ENCODE measurements at places on chromosomes 13 and 19. TPM values are rescaled to one million over a fixed set of nuclear protein-coding genes. Genes with fewer than 3 reads are reported as not detected.

LGALS14 gene
- not detected for total RNA-seq

C19orf33 gene
- total RNA-seq = not detected

PSG3 gene
- not detected for total RNA-seq

DNA sequence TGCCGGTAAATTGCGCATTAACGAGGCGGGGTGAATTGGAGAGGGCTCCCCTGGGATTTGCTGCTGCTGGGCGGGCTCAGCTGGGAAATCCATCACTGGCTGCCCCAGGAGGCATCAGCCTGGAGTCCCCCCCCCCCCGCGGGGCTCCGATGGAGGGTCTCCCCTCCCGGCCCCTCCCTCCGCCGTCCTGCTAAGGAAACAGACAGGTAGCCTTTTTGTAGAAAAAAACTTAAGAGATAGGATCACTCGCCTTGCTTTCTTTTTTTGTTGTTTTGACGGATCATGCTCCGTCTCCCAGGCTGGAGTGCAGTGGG lies 6.8 kb downstream of the TLE6 start:
- H3K4me3 ChIP-seq = no peak overlapping the region
- H3K4me1 ChIP-seq = no peaks in the 10 kb centered on the region
- H3K36me3 ChIP-seq = no peaks in the 10 kb centered on the region

- H3K4me1 ChIP-seq = no peaks in the 10 kb centered on the region
- no peaks in the 10 kb centered on the region for H3K36me3 ChIP-seq
- no peak overlapping the region for H3K27ac ChIP-seq
- H3K4me3 ChIP-seq = no peak overlapping the region
- H3K27me3 ChIP-seq = peaks cover 17% of the 10 kb centered on the region
- no peak for DNase-seq
Observed at GRCh38 chr19:7214324-7215089, 79.7 kb downstream of the INSR start.

GRCh38 chr19:37583340-37583739 lies 11.3 kb downstream of the ZNF571 start:
- H3K4me1 ChIP-seq = no peaks in the 10 kb centered on the region
- peaks cover 54% of the 10 kb centered on the region for H3K36me3 ChIP-seq
- no peaks in the 10 kb centered on the region for H3K27me3 ChIP-seq
- DNase-seq = no peak

GRCh38 chr13:41631296-41631965 lies 174.1 kb downstream of the RGCC start:
- no peaks in the 10 kb centered on the region for H3K27me3 ChIP-seq
- H3K4me1 ChIP-seq = no peaks in the 10 kb centered on the region
- H3K36me3 ChIP-seq = peaks cover 2% of the 10 kb centered on the region
- no peak for DNase-seq
- H3K4me3 ChIP-seq = no peak overlapping the region
- no peak overlapping the region for H3K27ac ChIP-seq

Measured in activated CD8-positive, alpha-beta memory T cell treated with anti-CD3 and anti-CD28 coated beads, Interleukin-2, amount 10 ng/mL, durations not matched to agents 7 days and 5 days (primary cell).